ENCODE measurements at places on chromosomes 3 and 15. TPM values are rescaled to one million over a fixed set of nuclear protein-coding genes. Genes with fewer than 3 reads are reported as not detected.

DNA sequence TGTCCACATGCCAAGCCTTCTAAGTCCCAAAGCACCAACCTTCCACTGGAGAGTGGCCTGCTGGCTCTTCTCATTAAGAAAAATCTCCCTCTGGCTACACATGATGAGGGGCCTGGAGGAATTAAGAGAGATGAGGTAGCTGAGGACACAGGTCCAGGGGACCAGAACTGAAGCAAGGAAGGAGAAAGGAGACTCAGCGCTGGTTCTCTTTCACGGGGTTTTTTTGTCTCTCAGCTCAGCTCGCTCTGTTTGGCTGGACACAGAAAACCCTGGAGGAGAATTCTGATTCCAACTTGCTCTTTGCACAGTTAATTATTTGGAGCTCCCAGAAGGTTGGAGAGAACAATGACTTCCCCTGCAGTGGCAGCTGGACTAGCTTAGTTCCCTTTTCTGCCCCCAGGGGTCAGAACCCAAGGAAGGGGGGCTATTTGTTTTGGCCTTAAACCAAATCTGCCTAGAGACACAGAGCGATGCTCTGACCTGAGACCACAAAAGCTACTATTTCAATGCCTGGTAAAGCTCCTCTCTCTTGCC is 507.6 kb downstream of the FHIT start:
- no peak for DNase-seq

GRCh38 chr3:114393367-114394072 is 99.7 kb downstream of the TIGIT start:
- DNase-seq = no peak

GRCh38 chr3:37999836-38000235 is 9.2 kb downstream of the VILL start:
- no peak for DNase-seq

GABRR3 gene
- not detected for polyA plus RNA-seq

LPP gene
- 5.6 TPM for polyA plus RNA-seq

USF3 gene
- polyA plus RNA-seq = 5.0 TPM

GRCh38 chr3:140593766-140594165 is 84.1 kb upstream of the TRIM42 start:
- DNase-seq = no peak

DNA sequence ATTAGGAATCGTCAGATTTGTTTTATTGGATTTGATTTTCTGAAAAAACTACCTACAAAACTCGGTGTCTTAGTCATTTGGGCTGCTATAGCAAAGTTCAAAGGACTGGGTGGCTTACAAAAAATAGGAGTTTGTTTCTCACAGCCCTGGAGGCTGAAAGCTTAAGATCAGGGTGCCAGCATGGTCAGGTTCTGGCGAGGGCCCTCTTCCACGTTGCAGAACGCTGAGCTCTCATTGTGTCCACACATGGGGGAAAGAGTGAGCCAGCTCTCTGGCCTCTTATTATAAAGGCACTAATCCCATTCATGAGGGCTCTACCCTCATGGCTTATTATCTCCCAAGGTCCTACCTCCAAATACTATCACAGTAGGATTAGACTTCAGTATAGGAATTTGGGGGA is 40.6 kb upstream of the MRPS22 start:
- no peak for DNase-seq

GRCh38 chr3:12758025-12758781 is 856 bp downstream of the TMEM40 start:
- no peak for DNase-seq

- no peak for DNase-seq
These were observed 38.2 kb upstream of the NAALADL2 start for GRCh38 chr3:174820885-174821284.

- no peak for DNase-seq
These were observed 59.1 kb upstream of the COL8A1 start for GRCh38 chr3:99579246-99579645.

DNA sequence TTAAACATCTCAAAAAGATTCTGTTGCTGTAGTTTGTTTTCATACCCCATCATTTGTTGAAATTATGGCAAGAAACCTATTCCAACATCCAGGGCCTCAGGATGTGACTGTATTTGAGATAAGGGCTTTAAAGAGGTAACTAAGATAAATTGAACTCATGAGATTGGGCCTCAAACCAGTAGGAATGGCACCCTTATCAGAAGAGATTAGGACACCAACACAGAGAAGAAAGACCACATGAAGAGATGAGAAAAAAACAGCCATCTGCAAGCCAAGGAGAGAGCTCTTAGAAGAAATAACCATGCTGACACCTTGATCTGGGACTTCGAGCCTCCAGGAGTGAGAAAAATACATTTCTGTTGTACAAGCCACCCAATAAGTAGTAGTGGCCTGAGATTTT is 157.7 kb downstream of the CGGBP1 start:
- no peak for DNase-seq

DNA sequence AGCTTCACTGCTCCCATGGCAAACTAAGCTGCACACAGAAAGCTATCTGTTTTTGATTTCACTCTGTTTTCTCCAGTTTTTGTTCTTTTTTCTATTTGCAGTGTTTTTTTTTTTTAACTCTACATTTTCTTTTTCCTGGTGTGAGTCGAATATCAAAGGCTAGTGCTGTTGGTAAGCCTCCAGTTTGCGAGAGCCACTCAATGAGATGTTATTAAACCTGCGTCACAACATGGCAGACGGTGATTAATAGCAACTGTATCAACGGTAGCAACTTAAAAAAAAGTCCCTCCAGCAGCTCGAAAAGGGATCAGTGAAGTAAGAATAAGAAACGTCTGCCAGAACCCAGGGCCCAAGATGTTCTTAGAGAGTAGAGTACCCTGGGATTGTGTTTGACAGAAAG is 84.1 kb downstream of the MEIS2 start:
- DNase-seq = no peak

DNA sequence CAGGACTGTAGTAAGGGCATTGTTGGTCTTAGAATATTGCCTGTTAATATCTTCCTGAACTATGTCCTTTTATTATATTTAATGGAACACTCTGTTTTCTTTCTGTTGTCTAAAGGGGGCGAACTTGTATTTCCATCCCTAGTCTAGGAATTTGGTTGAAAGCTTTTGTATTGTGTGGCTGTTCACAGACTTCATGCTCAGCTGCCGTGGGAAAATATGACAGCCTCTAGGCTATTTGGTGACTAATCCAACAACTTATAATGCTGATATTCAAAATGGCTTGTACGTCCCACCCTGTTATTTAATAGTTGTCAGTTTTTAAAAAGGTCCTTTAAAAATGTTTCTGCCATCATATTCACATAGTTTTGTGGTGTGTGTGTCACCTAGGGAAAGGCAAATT is 202.6 kb downstream of the KLHL25 start:
- DNase-seq = peak; percentile 23

PLSCR4 gene
- polyA plus RNA-seq = 15.2 TPM

PLD1 gene
- polyA plus RNA-seq = 35.9 TPM

DNA sequence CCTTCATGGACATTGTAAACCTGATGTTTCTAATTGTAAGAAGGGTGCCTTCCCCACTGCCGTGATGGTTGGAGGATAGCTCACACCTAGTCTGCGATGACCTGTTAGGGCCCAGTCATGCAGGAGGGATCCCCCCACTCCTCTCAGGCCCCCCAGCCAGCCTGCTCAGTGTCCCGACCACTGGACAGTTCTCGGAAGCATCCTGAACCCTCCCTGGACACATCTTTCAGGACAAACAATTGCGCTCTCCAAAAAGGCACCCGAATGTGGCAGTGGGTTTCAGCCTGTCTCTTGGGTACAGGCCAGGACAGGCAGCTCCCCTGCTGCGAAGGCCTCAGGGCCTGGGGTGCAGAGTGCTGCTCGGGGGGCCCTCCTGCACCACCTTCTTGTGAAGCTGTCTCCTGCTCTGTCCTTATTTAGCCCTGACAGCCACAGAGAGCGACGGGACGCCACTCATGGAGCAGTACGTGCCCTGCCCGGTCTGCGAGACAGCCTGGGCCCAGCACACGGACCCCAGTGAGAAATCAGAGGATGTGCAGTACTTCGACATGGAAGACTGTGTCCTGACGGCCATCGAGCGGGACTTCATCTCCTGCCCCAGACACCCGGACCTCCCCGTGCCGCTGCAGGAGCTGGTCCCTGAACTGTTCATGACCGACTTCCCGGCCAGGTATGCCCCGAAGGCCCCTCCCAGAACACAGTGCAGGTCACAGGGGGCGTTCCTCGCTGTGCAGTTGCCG is 132.3 kb downstream of the LRRK1 start:
- DNase-seq = no peak

NPAP1 gene
- polyA plus RNA-seq = not detected

DNA sequence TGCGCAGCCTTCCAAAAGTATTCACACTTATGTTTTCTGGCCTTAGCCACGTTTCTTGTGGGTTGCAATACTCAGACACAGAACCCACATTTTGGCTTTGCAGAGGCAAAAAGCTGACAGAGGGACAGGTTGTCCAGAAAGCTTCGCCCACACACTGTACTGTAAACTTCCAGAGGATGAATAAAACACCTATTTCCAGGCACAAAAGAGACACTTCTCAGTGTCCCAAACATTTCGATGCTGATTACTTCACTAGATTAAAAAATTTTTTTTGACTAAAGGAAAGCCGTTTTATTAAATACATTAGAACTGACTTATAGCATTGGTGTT is 28.0 kb upstream of the KCTD6 start:
- DNase-seq = no peak

ZNF385D gene
- not detected for polyA plus RNA-seq

SLC28A2 gene
- polyA plus RNA-seq = 47.1 TPM

DNA sequence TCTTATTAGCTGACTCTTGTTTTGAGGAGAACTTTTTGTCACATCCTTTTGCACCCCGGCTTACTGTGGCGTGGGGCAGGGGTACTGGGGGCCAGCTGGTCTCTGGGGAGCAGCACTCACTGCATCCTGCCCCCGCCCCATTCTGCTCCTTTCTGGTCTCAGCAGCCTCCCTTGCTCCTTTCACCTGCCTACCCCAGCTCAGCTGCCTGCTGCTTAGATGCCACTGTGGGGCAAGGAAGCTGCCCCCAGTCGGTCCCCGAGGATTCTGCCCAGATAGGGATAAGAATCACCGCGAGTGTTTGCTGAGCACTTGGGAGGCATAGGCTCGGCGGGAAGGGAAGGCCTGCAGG is 32.0 kb downstream of the APBA2 start:
- no peak for DNase-seq

- no peak for DNase-seq
These were observed 11.3 kb upstream of the TMOD3 start for GRCh38 chr15:51818150-51818549.

- no peak for DNase-seq
These were observed 9.8 kb upstream of the SUCNR1 start for GRCh38 chr3:151863611-151864010.
